DND-41 (cell line): ENCODE measurements at places on chromosomes 5 and 9.

DNA sequence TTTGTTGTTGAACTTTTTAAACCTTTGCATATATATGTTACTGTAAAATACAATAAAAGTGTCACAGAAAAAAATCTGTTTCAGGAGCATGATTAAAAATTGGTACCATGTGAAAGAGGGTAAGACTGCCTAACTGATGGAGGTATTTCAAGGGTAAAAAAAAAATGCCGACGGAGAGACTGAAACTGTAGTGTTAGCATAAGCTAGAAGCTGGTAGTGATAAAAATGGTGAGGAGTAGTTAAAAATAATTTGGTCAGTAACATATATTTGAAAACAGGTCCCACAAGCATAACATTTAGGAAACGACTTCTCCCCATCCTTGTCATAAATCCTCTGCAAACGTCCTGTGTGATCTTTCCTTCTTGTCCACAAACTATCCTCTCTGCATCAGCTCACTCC, 64.7 kb downstream of the MEF2C start:
- no peak for DNase-seq

DNA sequence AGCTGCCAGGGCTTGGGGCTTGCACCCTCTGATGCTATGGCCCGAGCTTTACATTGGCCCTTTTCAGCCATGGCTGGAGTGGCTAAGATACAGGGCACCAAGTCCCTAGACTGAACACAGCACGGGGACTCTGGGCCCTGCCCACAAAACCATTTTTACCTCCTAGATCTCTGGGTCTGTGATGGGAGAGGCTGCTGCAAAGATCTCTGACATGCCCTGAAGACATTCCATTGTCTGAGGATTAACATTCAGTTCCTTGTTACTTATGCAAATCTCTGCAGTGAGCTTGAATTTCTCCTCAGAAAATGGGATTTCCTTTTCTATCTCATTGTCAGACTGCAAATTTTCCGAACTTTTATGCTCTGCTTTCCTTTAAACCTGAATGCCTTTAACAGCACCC, 337.0 kb upstream of the SMC2 start:
- DNase-seq = no peak

DNA sequence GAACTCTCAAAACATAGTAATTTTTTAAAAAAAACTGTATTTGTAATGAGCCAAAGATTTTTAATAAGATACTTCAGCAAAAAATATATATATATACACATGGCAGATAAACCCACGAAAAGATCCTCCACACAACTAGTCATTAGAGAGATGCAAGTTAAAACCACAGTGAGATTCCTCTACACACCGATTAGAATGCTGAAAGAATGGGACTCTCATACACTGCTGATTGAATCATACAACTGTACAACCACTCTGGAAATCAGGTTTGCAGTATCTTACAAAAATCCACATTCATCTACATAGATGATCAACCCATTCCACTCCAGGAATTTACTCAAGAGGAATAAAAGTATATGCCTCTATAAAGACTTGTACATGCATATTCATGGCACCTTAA, 43.7 kb downstream of the RASEF start:
- no peak for DNase-seq

DNA sequence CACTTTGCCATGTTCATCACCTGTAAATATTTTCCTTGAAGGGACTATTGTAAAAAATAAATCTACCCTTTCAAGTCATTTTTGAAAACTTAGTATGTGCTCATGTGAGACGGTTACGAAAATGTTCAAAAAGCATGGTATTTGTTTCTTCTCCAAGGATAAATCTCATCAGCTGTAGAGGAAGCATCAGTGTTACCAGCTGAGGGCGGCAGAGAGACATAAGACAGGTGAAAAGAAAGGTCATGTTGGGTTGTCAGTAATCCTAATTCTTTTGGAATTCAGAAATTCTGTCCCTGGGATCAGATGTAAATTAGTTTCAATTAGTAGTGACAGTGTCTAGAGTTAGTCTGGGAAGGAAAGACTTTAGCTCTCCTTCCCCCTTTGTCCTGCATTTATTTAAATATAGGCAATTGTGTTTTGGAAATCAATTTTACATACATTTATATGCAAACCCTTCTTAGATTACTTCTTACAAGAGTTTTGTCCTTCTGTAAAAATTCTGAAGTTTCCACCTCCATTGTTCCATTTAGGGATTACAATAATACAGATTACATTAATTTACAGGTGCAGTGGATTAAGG, 791.9 kb upstream of the CDH6 start:
- DNase-seq = no peak

DNA sequence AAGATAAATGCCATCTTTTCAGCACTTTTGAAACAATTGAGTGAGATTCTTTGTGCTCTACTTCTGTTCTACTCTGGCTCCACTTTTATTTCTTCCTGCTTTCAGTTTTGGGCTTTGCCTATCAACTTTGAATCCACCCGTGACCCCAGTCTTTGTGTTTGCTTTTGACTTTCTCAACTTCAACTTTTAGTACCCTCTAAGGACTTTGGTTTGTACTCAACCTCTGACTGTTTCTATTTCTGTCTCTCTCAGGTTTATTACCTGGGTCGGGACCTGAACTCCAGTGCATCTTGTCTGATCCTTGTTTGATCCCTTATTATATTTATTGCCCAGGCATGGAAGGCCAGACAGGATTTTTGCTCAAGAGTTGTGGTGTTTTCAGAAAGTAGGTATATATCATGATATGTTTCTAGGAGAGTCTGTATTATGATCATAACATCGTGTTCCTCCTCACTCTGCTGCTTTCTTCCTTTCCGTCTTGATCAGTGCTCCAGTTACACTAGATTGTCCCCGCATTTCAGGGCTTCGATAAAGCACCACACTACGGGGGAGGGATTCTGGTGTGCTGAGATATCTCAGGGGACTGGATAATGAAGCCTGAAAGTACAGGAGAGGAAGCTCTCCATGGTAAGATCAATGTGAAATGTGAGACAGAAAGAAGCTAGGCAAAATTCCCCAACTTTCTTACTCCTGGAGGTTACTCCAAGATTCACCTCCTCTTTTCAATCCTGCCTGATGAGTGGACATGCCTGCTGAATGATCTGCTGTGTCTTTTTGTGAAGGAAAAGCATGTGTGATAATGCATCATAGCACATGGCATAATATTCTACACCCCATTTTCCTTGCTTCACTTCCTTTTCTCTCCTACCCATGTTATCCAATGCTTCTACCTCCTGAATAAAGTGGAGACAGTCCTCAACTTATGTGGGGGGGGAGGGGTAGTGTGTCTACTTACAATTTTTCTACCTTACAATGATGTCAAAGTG, 155.5 kb upstream of the GRIN3A start:
- DNase-seq = no peak

GRCh38 chr5:57325678-57326397, 152.0 kb downstream of the GPBP1 start:
- no peak for DNase-seq

DNA sequence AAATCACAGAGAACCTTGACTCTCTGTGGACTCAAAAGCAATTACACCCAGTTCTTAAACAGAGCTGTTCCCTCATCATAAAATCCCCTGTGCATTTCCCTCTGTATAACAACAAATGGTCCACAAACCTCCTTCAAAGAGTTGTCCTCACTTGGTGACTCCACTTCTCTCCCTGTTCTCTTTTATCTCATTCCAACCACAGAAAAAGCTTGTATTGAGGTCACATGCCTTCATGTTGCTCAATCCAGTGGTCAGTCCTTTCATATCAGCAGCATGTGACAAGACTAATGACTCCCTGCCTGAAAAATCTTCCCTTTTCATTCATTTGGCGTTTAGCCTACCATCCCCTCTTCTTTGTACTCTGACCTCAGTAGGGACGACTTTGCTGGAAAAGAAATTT, 158.0 kb downstream of the DEPDC1B start:
- no peak for DNase-seq

DNA sequence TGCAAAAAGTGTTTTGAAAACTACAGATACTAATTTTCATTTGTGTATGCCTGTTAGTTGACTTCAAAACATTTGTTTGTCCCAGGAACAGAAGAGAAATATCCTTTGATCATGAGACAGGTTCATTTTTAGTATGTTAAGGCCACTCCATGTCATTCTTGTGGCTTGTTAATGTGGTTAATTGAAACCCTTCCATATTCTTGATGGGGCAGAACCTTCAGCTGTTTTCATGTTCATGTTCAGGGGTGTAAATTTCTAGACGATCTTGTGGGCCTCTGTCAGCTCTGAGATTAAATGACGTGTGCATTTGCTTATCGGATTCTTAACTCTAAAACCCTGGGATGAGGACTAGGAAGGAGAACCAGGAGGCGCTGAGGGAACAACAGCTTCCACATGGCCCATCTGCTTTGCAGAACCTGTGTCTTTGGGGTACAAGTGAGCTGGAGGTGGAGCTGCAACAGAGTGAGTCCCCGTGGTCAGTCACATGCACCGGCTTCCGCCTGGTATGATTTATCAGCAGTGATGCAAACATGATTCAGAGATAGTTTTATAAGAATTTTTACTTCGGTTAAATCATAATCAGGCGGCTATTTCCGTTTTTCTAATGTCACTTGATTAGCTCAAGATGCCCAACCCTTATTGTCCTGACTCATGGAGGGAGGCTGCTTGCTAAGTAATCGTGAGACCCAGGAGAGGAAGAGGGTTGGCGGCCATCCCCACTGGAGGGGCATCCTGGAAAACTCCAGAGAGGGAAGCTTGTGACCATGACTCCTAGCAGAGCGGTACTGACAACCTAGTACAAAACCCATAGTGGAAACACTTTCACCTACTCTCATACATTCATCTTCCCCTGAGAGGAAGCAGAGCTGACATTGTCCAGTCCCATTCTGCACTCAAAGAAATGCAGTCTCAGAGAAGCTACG, 138.4 kb downstream of the C9orf152 start:
- no peak for DNase-seq

- DNase-seq = no peak
Observed at GRCh38 chr9:16246785-16247184, 623.7 kb downstream of the BNC2 start.

- peak; percentile 45 for DNase-seq
Observed at GRCh38 chr9:136312436-136312835, 8.5 kb upstream of the CCDC187 start.

- no peak for DNase-seq
Observed at GRCh38 chr5:157473383-157474320, 13.6 kb downstream of the NIPAL4 start.

DNA sequence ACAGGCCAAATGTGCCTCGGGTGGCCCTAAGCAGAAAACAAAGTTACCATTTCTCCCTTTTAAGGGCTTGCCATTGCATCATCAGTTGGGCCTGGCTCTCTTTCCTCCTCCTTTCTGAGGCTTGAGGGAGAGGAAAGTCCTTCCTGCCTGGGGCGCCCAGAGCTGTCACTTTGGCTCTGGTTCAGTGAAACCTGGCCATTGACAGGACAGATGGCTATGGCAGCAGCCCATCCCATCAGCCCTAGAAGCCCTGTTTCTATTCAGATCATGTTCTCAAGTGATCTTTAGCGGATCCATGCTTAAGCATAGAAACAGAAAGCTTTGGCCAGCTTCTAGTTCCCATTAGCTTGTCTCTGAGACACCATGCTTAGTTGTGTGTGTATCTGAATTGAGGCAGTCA, 293.4 kb downstream of the YTHDC2 start:
- DNase-seq = no peak

- DNase-seq = no peak
Observed at GRCh38 chr9:12712532-12712931, 19.3 kb downstream of the TYRP1 start.

GRCh38 chr5:154850255-154851062, at the start of gene FAXDC2:
FAXDC2 (minus strand) TSS chr5:154850603; CDS start chr5:154838178, 12,425 bp downstream.
- no peak for DNase-seq

DNA sequence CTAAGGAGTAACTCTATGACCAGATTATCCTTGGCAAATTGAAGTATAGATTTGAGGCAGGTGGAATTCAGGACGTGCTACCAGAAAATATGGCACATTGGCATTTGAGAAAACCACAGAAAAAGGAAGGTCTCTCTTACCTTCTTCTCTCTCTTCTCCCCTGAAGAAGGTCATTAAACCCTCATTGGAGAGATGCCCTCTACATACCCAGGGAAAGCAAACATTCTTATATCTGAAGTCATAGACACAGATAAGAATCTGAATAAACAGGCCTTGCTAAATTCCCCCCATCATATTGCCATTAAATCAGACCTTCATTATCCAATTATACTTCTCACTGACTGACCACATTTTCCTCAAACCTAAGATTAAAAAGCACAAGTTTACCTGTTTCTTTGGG, 17.8 kb downstream of the SPINK1 start:
- DNase-seq = no peak

DNA sequence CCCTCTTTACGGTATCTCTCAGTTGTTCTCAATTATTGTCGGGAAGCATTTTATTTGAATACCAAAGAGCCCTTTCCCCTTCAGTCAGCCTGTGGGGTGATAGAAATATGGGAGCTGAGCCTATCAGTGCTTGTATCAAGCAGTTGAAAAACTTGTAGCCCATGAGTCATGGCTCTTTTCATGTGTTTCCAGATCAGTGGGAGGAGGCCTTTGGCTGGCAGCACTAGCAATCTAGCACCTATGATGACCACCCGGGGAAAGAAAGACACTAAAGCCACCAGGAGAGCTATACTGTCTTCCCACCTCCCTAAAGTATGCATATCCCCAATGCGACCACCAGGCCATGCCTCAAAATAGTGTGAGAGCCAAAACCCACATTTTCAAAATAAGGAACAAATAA, 696.9 kb upstream of the C9orf72 start:
- no peak for DNase-seq

DNA sequence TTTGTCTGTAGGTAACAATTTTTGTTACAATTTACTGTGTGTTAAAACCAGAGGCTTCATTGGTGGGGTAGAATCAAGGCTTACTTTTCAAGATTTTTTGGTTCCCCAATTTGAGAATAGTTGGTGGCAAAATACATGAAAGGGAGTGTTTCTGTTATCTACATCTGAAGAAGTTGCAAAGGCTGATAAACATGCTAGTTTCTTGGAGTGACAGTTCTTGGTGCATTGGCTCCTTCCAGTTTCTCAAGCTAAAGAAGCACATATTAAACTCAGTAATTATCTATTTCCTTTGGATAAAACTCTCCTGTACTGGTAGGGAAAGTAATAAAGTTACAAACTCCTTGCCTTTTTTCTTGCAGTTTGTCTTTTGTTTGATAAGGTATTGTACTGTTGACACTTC, 5.9 kb downstream of the MACIR start:
- no peak for DNase-seq

DNA sequence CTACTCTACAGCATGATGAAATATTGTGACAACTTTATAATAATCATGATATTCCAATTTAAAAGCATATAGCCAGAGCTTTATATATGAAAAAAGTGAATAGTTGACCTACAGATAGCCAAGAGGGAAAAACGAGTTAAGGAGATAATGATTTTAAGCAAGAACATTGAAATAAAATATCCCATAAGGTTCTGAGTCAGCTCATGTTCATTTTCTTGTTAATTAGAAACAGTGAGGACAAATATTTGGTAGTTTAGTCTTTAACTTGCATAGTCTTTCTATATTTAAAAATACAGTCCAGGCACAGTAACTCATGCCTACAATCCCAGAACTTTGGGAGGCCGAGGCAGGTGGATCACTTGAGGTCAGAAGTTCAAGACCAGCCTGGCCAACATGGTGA, 55.8 kb upstream of the CDH6 start:
- DNase-seq = no peak
